Pulmonary artery endothelial cell (primary cell): ENCODE measurements at places on chromosomes 12 and 14. TPM values are rescaled to one million over a fixed set of nuclear protein-coding genes. Genes with fewer than 3 reads are reported as not detected.

DNA sequence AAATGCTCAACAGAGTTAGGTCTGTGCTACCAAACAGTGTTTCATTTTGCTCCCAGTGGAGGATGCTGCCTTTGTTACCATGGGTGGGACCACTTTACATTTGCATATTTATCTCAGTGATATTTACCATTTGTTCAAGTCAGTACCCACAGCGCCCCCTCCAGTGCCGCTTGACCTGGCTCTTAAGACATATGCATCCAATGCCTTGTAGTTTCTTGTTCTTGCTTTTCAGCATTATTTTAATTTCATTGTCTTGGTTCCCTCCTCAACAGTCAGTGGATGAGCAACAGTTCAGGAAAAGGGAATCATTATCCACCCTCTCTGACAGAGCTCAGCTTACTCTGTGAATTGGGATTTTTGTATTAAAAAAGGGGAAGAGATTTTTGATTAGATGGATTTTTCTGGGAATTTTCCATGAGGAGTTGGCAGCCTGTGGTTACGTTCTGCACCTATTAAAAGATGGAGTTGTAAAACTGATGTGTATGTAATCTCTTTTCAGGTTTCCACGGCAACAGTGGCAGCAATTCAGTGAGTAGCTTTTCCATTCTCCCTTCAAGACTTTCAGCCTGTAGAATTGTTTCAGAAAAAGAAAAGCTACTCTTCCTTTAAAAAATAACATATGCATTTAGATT, 240.5 kb upstream of the DAAM1 start:
- DNase-seq: no peak

- no peak for DNase-seq
Observed at GRCh38 chr12:91127306-91127705, 16.0 kb upstream of the LUM start.

DNA sequence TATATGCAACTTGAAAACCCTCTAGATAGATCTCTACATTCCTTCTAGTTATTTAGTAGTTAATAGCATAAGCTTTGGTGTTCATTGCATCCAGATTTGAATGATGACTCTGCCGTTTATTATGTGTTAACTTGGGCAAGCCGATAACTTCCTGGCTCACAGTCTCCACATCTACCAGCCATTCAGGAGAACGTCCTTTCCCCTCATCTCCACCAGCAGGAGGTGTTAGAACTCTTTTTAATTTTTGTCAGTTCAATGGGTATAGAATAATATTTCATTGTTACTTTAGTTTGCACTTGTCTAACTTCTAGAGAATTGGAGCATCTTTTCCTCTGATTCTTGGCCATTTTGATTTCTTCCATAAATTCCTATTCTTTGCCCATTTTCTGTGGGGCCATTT, 30.0 kb upstream of the WSCD2 start:
- no peak for DNase-seq

- no peak for DNase-seq
Observed at GRCh38 chr12:14921218-14921617, 17.1 kb downstream of the ERP27 start.

The PZP gene
- total RNA-seq: 0.14 and 0.40 TPM in 2 replicates

- no peak for DNase-seq
Observed at GRCh38 chr12:106878804-106879203, 76.9 kb upstream of the TMEM263 start.

GRCh38 chr14:50215416-50215815, 16.0 kb downstream of the SOS2 start:
- no peak for DNase-seq

GRCh38 chr12:102958073-102958829, 777 bp downstream of the ASCL1 start:
- no peak for DNase-seq

The LRFN5 gene
- 0.14 TPM in 1 of 2 replicates, not detected in the other for total RNA-seq
